8988T (cell line): ENCODE measurements at places on chromosomes 6 and 20.

- no peak for DNase-seq
Observed at GRCh38 chr6:7649037-7649810, 59.2 kb downstream of the SNRNP48 start.

DNA sequence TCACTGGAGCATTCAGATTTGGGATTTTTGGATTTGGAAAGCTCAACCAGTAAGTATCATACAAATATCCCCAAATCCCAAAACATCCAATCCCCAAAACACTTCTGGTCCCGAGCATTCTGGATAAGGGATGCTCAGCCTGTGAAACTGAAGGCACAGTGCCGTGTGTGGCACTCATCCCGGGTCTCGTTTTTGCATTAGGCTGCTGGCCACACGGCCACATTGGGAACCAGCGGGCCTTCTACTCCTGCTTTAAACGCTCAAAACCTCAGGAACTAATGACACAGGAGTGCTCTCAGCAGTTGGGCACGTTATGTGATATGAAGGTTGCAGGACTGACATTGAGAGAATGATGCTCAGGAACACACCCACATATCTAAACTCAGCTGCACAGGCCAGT lies 35.6 kb downstream of the PSMG4 start:
- no peak for DNase-seq

- no peak for DNase-seq
Observed at GRCh38 chr6:125211352-125211751, 57.8 kb downstream of the TPD52L1 start.

GRCh38 chr6:129490521-129491255 lies 219.3 kb downstream of the ARHGAP18 start:
- no peak for DNase-seq

DNA sequence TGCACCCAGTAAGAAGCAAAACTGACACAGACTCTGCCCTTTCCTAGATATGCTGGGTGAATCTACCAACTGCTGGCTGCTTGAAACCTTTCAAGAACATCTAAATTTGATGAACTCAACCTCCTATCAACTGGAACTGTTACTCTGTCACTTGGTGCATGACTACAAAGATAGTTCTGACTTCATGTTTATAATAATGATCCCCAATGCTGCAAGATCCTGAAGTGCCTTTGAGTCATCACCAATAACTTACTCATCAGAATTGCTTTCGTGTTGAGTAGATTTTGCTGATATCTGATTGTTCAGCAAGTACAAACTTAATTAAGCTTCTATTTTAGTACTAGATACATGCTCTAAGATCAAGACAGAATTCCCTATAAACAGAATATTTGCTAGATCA lies 100.2 kb upstream of the ARMC2 start:
- no peak for DNase-seq

- DNase-seq = no peak
Observed at GRCh38 chr6:16883414-16883813, 122.2 kb upstream of the ATXN1 start.

DNA sequence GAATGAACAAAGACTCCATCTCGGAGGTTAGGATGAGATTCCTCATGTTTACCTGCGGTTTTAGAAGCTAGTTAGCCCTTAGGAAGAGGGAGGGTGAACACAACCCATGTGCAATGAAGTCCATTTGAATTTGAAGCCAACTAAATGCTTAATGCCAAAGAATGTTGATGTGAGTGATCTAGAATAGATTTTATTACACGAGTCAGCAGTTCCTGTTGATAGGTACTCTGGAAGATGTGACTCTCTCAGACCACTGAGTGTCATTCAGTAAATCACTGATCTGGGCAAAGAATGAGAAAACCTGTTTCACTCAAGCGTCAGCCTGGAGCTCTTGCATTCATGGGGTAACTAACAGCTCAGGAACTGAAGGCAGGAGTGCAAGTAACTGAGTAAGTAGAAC lies 106.3 kb downstream of the TBC1D7 start:
- DNase-seq = no peak

- peak; percentile 32 for DNase-seq
Observed at GRCh38 chr20:62778601-62779416, 17.5 kb upstream of the MRGBP start.

DNA sequence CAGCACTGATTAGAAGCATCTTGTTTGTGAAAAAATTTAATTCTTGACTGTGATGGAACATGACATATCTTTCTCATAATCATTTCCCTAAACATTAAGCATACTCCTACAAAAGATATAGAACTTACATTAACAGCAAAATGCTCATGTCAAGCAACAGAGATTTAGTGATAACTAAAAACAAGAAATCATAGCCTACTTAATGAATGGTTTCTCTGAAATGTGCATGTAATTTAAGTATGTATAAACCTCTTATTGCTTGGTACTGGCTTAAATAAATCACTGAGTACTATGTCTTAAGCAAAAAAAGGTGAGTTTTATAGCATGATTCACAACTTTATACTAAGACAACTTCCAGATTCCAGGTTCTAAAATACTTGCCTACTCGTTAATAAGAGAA lies 9.3 kb downstream of the ROMO1 start:
- no peak for DNase-seq

DNA sequence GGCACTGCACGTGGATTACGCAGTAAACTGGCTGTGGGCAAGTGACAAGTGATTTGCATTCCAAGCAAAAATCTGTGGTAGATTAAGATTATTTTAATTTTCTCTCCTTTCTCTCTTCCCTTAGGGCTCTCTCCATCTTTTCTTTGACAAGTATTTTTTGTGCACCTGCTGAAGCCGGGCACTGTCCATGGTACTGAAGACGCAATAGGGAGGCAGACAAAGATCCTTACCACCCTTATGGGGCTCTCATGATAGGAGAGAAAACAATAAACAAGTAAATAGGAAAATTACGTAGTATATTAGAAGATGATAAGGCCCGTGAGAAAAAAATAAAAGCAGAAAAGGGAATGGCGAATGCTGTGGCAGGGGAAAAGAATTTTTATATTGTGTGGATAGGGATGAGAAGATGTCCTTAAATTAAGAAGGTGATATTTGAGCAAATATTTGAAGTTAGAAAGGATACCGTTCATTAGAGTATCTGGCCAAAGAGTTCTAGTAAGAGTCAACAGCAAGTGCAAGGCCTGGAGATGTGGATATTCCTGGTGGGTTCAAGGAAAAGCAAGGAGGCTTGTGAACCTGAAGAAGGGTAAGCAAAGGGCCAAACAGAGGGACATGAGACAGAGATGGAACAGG lies 146.0 kb downstream of the LAMP5 start:
- DNase-seq = no peak

DNA sequence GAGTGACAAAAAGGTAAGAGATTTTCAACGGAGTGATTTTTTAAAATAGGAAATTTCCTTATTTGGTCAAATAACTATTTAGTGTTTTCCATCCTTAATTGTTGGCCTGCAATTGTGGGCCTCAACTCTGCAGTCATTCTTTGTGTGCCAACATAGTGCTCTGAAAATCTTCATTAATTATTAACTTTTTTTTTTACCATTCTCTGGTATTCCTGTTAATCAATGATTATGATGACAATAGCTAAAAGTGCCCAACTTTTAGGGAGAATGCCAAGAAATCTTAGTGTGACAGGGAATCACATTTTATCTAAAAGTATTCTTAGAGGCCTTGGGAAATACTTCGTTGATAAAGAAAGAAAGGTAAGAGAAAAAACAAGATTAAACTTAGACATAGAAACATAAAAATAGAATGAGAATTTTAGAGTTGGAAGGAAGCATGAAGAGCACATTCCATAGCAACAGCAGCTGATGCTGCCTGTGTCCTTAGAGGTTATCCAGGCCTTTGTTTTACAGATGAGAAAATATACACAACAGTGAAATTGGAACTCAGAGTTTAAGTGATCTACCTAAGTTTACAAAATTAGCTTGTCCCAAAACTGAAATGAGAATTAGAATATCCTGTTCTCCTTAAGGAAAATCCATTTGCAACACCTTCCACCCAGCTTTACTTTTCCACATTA lies 1.2 kb downstream of the GPRC6A start:
- DNase-seq = no peak

DNA sequence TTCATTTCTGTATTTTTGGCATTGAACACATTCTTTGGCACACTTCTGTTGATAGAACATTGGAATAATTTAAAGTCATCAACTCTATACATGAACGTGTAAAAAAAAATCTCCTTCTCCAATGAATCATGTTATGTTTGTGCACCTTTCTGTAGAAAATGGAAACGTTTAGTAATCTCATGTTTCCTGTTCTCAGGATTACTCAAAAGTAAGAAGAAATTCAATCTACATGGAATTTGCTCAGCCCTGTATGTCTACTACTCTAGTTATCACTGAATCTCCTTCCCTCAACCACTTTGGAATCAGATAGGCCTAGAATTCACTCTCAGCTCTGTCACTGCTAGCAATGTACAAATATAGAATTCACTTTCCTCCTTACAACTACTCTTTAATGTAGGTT lies 103.6 kb downstream of the COL21A1 start:
- no peak for DNase-seq

GRCh38 chr20:47432834-47433210 lies 68.9 kb upstream of the NCOA3 start:
- no peak for DNase-seq

DNA sequence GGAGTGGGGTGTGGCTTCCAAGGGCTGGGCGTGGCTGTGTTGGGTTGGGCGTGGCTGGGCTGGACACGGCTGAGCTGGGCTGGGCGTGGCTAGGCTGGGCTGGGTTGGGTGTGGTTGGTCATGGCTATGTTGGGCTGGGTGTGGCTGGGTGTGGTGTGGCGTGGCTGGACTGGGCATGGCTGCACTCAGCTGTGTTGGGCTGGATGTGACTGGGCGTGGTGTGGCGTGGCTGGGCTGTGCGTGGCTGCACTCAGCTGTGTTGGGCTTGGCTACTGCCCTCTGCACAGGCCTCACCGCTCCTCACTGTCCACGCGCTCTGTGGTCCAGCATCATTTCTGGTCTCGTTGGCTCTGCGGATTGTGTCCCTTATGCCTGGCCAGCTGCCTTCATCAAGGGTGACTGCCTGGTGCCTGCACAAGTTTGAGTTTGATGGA lies 43.5 kb upstream of the SLCO4A1 start:
- peak; percentile 55 for DNase-seq

- peak; percentile 22 for DNase-seq
Observed at GRCh38 chr6:47168180-47168579, 126.0 kb upstream of the ADGRF1 start.

DNA sequence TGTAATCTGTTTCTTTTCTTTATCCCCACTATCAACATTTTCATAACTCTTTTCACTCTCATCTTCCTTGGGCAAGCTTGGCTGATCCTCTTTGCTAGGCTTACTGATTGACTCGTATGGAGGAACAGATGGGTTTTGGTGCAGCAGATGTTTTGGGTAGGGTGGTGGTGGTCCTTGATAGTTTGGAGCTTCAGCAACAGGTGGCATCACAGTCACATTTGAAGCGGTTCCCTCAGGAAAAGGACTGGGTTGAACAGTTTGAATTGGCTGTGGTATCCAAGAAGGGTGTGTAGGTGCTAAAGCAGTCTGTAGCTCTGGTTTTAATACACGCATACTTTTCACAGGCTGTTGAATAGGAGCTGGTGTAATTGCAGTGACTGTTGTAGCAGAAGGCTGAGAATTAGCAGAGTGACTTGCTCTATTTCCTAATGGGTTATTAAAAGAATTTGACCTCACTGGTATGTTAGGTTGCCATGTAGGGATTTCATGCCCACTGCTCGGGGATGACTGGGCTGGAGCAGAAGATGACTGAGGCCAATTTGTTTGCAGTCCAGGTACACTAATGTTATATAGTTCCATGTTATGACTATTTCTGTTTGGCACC lies 34.5 kb downstream of the LATS1 start:
- no peak for DNase-seq

DNA sequence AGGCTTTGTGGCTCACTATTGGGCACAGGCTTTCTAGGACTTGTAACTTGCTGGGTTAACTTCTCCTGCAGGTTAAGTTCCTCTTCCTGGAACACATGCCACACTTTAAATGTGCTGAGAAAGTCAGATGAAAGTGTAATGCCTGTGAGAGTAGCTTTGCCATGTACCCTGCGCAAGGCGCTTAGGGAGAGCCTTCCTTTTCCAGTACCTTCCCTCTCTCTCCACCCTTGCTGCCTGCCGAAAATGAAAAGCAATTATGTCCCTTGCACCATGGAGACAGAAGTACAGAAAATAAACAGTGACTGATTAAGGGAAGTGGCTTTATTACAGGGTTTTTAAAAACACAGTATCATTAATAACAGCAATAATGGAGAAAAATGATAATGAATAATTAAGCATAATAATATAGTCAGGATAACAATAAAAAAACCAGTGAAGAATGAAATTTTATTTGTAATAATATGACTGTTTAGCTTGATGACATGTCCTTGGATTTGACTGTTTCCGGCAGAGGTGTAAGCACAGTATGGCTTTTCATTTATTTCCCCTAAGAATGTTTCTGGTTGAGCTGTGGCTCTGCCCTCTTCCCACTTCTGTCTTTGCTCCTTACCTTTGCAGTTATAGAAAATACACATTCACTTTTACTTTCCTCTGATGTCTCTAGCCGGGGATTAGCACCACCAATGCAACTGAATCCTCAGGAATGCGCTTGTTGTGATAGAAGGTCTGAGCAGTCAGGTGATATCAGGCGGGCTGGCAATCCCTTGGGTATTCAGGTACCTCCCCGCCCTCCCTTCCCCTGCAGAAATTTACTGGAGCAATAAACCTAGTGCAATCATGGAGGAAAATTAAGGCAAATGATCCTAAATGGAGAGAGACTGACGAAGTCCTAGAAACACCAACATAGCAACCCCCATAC lies 472.3 kb upstream of the CITED2 start:
- no peak for DNase-seq

- no peak for DNase-seq
Observed at GRCh38 chr20:63552481-63553249, 1.3 kb upstream of the FNDC11 start.

- no peak for DNase-seq
Observed at GRCh38 chr20:3051385-3052019, 5.7 kb downstream of the MRPS26 start.

DNA sequence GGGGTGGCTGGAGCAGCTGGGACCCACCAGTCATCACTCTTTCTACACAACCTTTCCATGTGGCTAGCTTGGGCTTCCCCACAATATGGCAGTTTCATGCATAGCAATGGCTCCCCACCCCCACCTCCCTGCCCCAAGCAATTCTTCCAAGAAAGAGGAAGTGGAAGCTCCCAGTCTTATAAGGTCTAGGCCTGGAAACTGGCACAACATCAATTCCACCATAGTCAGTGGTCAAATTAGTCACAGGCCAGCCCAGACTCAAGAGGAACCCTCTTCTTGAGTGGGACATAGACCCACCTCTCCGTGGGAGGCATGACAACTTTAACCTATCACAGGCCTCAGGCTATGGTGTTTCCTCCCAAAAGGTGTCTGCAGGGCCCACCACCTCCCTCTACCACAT lies 17.7 kb downstream of the TGM6 start:
- no peak for DNase-seq

DNA sequence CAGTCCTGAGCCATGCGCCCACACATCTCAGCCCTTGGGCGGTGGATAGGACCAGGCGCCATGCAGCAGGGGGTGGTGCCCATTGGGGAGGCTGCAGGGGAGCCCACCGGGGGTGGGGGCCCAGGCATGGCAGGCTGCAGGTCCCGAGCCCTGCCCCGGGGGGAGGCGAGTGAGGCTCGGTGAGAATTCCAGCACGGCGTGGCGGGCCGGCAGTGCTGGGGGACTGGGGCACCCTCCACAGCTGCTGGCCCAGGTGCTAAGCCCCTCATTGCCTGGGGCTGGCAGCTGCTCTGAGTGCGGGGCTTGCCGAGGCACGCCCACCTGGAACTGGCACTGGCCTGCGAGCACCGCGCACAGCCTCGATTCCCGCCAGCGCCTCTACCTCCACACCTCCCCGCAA lies 21.6 kb upstream of the PRL start:
- no peak for DNase-seq
